ENCODE measurements at places on chromosomes 1 and 21.

- no peak for DNase-seq
Observed at GRCh38 chr1:183087001-183087400, 63.8 kb downstream of the LAMC1 start.

- no peak for DNase-seq
Observed at GRCh38 chr21:46442938-46443337, 15.8 kb upstream of the DIP2A start.

DNA sequence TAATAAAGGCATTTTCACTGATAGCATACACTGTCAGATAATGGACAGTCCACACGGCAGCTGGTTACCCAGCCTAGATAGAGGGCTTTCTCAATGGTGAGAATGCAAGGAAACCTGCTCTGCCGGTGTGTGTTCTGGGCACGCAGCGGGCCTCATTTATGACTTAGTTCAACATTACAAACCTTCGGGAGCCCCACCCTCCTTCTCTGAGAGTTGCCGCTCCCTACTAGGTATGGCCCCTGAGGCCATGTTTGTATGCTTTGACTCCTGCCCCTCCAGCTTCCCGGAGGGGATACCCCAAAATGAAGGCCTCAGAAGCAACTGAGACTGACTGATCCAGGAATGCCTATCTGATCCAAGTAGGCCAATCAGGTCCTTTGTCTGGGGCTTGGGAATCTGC, 17.2 kb upstream of the FABP3 start:
- no peak for DNase-seq

DNA sequence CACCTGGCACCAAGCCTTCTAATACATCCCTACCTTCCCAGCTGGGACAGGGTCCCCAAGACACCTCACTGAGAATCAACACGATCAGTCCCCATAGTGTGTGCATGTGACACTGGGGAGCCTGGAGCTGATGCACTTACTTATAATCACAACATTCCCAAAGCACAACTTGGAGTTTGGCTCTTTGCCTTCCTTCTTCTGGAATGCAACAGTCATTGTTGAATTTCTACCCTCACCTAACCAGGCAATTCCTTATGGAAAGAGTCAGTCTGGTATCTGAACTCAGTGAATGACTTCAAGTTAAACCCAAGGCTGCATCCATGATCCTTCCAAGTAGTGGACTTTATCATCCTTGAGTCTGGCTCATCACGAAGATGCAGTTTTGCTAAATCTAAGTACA, 86.1 kb downstream of the DSCAM start:
- no peak for DNase-seq

- DNase-seq: no peak
Observed at GRCh38 chr21:39525129-39525528, 73.4 kb downstream of the SH3BGR start.

DNA sequence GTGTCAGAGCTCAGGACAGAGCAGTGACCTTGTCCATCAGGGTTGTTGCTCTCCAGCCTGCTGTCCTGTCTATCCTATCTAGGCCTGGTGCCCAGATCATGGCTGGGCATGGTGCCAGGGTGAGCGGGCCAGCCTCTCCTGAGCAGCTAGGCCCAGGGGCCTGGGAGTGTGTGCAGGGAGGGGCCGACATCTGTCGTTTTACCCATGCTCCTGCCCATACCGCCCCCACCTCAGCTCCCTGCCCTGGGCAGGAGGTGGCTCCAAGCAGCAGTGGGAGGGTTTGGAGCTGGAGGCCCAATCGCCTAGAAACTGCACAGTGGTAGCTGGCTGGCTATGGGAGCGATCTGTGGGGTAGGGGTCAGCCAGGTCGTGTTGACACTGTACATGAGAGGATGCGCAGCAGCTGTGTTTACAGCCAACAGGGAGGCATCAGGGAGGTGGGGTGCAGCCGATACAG, 6.5 kb downstream of the INSRR start:
- DNase-seq: no peak

DNA sequence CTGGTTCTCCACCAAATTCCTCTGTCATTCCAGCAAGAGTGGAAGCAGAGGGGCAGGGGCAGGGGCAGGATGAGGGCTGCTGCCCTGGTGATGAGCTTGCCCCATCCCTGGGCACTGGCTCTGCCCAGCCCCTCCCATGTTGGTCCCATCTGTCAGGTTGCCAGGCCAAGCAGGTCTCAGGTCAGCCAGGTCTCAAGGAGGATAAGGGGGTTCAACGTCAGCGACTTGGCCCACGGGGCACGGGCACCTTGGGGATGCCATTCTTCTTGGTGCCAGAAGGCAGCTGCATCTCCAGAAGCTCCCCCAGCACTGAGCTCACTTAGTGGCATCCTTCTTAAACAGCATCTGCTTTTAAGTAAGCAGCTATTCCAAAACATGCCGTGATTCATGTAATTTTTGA, 133.1 kb downstream of the AJAP1 start:
- no peak for DNase-seq

GRCh38 chr1:184366997-184367396, 19.8 kb upstream of the C1orf21 start:
- DNase-seq: no peak

GRCh38 chr1:211267204-211267857, 8.2 kb downstream of the RCOR3 start:
- DNase-seq: no peak

- no peak for DNase-seq
Observed at GRCh38 chr1:54708385-54708784, 7.3 kb upstream of the TTC4 start.

GRCh38 chr1:225950905-225951497, 10.0 kb upstream of the LEFTY2 start:
- no peak for DNase-seq

Data from stimulated activated CD4-positive, alpha-beta T cell treated with anti-CD3 and anti-CD28 coated beads, TNF-alpha, amount 100 ng/mL, for 48 hours (primary cell).